ENCODE measurements at places on chromosomes 6 and 20.

DNA sequence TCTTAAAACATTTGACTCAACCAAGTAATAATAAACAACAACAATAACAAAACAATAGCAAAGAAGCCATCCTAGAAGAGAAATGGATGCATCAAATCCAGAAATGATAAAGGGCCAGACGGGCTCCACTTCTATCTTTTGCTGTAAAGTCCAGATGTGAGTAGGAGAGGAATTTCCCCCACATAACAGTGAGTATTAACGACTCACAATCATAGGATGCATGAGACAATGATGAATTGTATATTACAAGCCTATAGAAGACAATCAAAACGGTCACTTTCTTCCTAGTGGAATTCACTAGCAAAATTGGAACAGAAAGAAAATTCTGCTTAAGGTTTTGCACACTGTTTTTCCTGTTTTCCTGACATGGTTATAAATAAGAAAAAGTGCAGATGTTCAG is 97.0 kb upstream of the PREP start:
- no peak for DNase-seq

DNA sequence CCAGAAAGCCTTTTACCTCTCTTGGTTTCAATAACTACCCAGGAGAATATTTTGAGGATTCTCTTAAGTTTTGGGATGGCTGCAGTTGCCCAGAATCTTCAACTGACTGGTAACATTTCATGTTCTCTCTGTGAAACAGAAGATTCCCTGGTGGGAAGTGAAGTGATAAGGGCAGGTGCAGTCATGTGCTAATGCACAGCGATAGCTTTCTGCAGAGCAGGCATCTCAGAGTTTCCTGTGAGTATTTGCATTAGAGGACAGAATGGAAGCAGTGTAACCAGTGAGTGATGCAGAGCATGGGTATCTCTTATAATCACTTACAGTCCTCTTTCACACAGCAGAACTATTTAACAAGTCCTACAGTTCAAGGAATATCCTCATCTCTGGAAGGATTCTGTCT is 76.1 kb downstream of the HCRTR2 start:
- no peak for DNase-seq

DNA sequence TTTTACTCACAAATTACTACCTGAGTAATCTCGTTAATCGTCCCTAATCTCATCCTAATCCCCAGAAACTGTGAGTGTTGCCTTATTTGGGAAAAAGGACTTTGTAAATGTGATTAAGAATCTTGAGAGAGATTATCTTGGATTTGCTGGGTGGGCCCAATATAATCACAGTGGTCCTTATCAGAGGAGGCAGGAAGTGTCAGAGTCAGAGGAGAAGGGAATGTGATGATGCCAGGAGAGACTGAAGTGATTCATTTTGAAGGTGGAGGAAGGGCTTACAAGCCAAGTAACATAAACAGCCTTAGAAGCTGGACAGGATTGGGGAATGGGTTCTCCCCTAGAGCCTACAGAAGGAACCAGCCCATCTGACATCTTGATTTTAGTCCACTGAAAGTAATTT is 16.7 kb downstream of the RPP21 start:
- DNase-seq, result no peak

GRCh38 chr6:146543211-146543939 is at the start of gene RAB32:
Gene RAB32 (plus strand): TSS chr6:146543833. CDS start chr6:146543872, 39 bp downstream.
- peak; percentile 66 for DNase-seq

GRCh38 chr6:83870649-83871048 is 11.2 kb downstream of the CYB5R4 start:
- DNase-seq, result no peak

Measured in GM13977 (cell line).